Astrocyte of the hippocampus (primary cell): ENCODE measurements at places on chromosomes 4 and X.

GRCh38 chr4:184861047-184861446, 35.3 kb upstream of the ACSL1 start:
- DNase-seq, result no peak

DNA sequence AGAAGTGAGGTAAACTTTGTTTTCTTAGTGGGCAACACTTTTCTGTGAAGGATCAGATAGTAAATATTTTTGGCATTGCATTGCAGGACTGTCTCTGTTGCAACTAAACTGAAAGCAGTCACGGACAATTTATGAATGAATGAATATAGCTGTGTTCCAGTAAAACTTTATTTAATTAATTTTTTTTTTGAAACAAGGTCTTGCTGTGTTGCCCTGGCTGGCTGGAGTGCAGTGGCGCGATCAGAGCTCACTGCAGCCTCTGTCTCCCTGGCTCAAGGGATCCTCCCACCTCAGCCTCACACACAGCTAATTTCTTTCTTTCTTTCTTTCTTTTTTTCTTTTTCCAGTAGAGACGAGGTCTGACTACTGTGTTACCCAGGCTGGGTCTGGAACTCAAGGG, 15.8 kb downstream of the RBM10 start:
- DNase-seq, result no peak

- DNase-seq, result peak; percentile 62
These were observed 14.1 kb downstream of the CXCL1 start for GRCh38 chr4:73883306-73883705.

- no peak for DNase-seq
These were observed 200.4 kb downstream of the AFAP1 start for GRCh38 chr4:7739077-7739917.

DNA sequence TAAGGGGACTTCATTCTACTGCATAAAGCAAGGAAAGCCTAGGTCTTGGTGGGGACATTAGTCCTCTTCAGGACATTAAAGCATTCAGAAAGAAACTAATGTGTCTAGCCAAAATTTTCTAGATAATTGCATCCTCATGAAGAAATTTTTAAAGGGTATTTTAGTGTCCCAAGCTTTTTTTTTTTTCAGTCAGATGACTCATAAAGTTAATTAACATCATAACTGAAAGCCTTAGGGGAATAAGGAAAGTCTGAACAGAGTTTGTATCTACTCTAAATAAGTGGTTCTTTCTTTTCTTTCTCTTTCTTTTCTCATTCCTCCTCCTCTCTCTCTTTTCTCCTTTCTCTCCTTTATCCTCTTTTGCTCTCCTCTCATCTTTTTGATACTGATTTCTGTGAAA, 202.4 kb downstream of the ADAMTS3 start:
- no peak for DNase-seq

- peak; percentile 51 for DNase-seq
These were observed 162.2 kb downstream of the BCOR start for GRCh38 chrX:39935411-39936064.

DNA sequence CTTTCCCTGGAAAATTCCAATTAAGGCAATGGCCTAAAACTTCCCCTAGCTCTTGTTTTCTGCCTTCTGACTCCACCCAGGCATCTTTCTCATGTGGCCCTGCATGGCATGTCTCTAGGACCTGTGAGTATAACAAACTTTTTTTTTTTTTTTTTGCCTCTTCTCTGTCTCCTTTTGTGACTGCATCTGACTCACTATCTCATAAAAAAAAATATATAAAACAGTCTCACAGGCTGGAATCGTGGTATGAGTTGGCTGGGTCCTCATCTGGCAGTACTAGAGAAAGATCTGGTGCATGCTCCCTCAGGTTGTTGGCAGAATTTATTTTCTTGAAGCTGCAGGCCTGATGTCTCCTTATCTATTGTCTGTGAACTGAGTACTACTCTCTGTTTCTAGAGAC, 313.9 kb downstream of the TECRL start:
- no peak for DNase-seq

DNA sequence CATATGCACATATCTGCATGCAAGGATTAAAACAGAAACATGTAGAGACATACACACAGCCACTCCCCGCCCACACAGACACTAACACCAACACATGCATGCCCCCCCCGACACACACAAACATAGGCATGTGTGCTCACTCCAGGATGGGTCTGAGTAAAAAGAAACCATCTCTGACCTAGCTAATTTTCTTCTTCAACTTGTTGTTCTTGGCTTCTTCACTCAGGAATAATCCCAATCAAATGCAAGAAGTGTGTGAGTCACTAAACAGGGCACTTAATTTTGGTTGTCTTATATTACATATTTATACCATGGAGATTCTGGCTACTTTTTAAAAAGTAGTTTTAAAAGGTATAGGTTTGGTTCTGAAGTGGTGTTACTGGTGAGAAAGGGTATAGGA, 28.3 kb downstream of the ENOX2 start:
- no peak for DNase-seq

- DNase-seq, result no peak
These were observed 114.3 kb downstream of the DCK start for GRCh38 chr4:71107726-71108125.

- DNase-seq, result peak; percentile 2
These were observed 37.4 kb downstream of the ZNF718 start for GRCh38 chr4:161496-162284.

DNA sequence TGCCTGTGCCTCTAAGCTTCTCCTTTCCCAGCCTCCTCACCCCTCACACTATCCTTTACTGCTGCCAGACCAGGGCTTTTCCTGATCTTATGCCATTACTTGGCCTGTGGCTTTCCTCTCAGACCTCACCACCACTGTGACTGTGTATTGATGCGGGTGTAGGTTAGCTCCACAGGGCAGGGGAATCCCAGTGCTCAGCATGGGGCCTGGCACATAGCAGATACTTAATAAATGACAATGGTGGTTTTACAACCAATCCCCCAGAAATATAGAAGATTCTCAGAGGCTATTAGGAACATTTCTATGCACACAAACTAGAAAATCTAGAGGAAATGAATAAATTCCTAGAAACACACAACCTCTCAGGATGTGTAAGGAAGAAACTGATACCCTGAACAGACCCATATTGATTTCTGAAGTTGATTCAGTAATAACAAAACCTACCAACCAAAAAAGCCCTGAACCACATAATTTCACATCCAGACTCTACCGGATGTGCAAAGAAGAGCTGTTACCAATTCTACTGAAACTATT, 129.6 kb upstream of the QRFPR start:
- DNase-seq, result no peak

- no peak for DNase-seq
These were observed 551.2 kb upstream of the PABPC5 start for GRCh38 chrX:90883479-90883878.

DNA sequence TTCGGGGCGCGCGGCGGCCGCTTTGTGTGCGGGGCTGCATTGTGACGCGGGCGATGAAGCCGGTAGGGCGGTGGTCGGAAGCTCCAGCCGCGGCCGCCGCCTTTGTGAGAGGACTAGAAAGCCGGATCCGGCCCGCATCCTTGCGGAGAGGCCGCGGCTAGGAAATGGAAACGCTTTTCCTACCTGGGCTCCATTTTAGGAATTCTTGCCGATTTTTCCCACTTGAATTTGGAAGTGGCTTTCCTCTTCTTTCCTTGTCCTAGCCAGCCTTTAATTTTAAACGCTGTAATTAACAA, 708 bp downstream of the TMSB4X start:
- DNase-seq, result no peak

DNA sequence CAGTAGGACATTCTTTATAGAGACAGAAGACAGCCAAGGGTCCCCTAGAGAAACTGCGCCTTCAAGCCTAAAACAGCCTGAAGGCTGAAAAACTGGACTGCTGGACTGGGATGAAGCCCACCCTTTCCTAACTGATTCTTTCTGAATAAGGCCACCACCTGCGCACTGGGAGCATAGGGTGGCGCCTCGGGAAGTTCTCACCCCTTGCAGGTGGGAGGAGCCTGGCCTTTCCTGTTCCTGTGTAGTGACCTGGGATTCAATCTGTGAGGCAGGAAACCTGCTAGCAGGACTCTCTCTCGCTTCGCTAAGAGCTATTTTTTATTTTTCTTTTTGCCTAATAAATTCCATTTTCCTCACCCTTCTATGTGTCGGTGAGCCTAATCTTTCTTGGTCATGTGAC, 61.8 kb upstream of the KLHL13 start:
- DNase-seq, result no peak

GRCh38 chr4:1321946-1322650, 24.9 kb upstream of the UVSSA start:
- no peak for DNase-seq

- DNase-seq, result peak; percentile 4
These were observed 155.5 kb downstream of the INPP4B start for GRCh38 chr4:142690406-142691163.

DNA sequence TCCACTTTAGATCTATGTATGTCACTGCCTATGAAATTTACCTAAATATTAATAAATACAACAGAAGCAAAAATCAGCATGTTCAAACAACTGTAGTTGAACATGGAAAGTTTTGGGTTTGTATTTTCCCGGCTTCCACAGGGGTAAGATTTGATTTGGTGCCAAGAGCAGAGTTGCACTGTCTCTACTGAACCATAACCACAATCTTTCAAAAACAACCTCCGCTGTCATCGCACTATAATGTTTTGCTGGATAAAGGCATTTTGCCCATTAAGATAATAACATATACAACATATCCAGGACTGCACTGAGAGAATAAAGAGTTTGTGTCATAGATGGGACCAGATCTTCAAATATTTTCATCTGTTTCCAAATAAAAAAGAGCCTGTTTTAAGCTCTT, 94.9 kb downstream of the TENM3 start:
- DNase-seq, result peak; percentile 19

DNA sequence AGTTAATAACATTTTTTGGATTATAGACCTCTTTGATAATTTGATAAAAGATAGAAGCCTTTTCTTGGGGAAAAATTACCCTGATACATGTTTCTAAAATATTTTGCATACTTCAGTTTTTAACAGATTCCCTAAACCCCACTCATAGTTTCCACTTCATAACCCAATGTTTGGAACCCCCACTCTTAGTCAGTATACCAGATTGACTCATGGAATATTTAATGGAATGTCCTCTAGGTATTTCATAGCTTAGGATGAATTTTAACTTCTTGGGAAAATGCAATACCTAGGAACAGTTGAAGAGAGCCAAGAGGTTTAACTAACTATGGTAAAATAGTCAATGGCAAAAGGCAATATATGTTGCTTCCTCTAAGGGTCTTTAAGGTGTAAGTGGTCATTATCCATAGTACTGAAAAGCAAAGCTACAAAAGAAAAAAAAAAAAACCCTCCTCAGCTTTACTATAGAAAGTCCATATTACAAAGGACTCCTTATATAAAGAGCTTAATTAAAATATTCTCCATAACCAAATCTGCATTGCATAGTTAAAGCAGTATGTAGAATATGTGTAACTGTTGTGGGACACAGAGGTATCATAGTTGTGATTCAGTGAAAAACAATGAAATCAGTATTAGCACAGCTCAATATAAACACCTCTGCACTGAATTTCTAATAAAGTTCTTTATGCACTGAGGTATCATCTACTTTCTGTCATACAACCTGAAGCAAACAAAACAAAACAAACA, 159.9 kb downstream of the PCDH7 start:
- DNase-seq, result no peak

GRCh38 chr4:1363513-1363912, 16.5 kb downstream of the UVSSA start:
- DNase-seq, result no peak

DNA sequence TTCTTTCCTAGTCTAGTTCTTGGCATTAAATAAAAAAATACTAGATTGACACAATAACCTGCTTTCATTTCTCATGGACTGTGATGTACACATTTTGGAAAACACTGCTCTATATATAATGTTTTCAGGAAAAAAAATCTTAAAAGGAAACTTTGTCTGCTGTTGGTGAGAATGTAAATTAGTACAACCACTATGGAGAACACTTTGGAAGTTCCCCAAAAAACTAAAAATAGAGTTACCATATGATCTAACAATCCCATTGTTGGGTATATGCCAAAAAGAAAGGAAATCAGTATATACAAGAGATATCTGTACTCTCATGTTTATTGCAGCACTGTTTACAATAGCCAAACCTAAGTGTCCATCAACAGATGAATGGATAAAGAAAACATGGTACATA, 202.3 kb downstream of the PPP3CA start:
- no peak for DNase-seq

DNA sequence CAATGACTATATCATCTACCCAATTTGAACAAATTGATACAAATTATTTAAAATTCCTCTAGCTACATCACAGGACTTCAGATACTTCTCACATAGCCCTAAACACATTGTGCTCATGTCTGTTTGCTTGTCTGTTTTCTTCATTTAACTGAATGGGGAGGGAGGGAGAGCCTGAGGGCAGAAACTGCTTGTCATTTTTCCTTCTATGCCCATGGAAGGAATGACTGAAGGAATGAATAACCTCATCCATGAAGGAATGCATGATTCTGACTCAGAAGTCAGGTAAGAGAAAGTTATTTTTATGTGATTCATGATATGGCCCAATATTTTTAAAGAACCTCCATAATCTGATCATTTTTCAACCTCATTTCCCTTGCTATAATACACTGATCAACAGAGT, 418.0 kb upstream of the PITX2 start:
- DNase-seq, result no peak

DNA sequence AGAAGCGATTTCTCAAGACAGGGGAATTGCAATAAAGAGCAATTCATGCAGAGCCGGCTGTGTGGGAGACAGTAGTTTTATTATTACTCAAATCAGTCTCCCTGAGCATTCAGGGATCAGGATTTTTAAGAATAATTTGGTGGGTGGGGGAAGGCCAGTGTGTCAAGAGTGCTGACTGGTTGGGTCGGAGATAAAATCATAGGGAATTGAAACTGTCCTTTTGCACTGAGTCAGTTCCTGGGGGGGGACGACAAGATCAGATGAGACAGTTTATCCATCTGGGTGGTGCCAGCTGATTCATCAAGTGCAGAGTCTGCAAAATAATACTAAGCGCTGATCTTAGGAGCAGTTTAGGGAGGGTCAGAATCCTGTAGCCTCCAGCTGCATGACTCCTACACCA, 502.4 kb downstream of the NLGN4X start:
- DNase-seq, result no peak

DNA sequence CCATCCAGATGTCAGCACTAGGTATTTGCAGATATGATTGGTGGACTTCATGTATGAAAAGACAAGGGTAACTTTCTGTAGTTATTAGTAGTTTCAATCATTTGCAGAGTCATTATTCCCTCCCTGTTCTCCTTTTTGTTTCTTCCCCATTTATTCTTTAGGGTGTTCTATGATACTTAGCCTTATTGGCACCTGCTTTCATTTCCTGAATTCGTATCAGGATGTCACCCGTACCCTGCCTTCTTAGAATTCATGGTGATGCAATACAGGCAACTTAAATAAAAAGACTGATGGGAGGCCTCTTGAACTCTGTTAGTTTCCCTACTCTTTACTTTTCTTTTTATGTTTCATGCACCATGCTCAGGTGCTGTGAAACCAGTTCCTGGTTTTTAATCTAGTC, 24.2 kb downstream of the MAGED1 start:
- DNase-seq, result no peak

GRCh38 chr4:6785572-6785925, 3.0 kb downstream of the KIAA0232 start:
- DNase-seq, result no peak

- DNase-seq, result peak; percentile 2
These were observed 222.1 kb downstream of the TACR3 start for GRCh38 chr4:103497692-103498091.
